ENCODE measurements at places on chromosomes 1 and 21.

GRCh38 chr1:205360891-205361290 lies 4.2 kb upstream of the KLHDC8A start:
- DNase-seq = no peak

DNA sequence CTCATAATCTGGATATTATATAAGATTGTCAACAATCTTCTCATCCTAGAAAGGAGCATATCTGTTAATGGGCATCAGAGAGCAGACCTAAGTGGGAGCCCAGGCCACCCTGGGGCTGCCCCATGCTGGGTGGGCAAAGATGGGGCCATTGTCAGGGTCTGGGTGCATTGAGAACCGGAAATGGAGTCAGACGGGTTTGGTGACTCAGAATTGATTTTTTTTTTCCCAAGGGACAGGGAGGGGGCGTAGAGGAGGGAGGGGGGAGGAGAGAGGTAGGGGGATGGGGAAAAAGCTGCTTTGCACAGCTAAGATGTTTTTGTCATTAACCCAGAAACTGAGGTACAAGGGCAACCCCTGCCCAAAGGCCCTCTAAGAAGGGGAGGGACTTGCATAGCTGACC lies 1.3 kb downstream of the ATXN7L2 start:
- DNase-seq = no peak

GRCh38 chr1:43898981-43899380 lies 34.6 kb upstream of the ARTN start:
- no peak for DNase-seq

GRCh38 chr1:93483200-93483599 lies 35.3 kb downstream of the FNBP1L start:
- DNase-seq = no peak

- DNase-seq = no peak
Observed at GRCh38 chr21:25949701-25950100, 214.9 kb downstream of the GABPA start.

DNA sequence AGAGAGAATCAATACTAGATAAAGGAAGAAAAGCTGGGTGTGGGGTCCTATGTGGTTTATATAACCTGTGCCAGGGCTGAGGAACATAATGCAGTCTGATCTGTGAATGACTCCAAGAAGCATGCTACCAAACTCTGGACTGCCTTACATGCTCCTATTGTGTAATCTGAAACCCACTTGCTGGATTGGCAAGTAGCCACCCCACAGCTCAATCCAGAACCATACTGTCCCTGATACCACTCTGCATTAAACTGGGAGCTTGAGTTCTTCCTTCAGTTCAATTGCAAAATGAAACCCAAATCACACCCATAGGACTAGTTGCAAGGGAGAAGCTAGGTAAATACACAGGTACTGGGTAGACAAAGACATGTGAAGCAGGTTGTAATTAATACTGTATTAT lies 115.4 kb upstream of the NEGR1 start:
- peak; percentile 90 for DNase-seq

GRCh38 chr1:102219463-102219862 lies 222.7 kb upstream of the OLFM3 start:
- no peak for DNase-seq

DNA sequence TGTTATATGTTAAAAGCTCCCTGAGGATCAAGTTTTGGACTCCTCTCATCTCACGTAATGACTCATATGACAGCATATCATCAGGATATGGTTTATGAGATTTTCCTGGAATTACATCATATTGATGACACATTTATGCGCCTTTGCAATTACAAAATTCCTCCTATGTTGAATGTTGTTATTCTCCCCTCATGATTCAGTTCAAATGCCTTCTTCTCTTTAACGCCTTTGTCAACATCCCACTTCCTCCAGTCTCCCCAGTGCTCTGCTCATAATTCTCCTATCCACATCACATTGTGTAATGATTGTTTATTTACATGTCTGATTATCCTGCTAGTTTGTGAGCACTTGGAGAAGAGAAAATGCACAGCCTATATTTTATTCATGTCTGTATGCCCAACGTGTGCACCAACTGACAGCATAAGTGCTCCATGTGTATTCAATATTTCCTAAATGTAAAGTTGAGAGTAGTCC lies 80.9 kb upstream of the BACH1 start:
- peak; percentile 62 for DNase-seq

GRCh38 chr1:220843481-220844011 lies 35.7 kb upstream of the HLX start:
- peak; percentile 11 for DNase-seq

- no peak for DNase-seq
Observed at GRCh38 chr1:67916140-67916886, 83.0 kb upstream of the GNG12 start.

- no peak for DNase-seq
Observed at GRCh38 chr1:1232208-1232795, at the start of gene B3GALT6. Gene B3GALT6 (plus strand): TSS chr1:1232237. CDS start chr1:1232279, 42 bp downstream.

Data from astrocyte of the hippocampus (primary cell).